ENCODE measurements at places on chromosomes 6 and 20. TPM values are rescaled to one million over a fixed set of nuclear protein-coding genes. Genes with fewer than 3 reads are reported as not detected.

Gene BFSP1
- total RNA-seq, result 0.81 TPM

Gene PTCHD4
- total RNA-seq, result not detected

Gene TM9SF4
- 104 TPM for total RNA-seq

Gene RHAG
- not detected for total RNA-seq

Gene GNMT
- total RNA-seq, result not detected

Gene GNRH2
- total RNA-seq, result 1.7 TPM

Gene SEMG1
- total RNA-seq, result 0.21 TPM

- peaks cover 98% of the 10 kb centered on the region for H3K36me3 ChIP-seq
- H3K4me3 ChIP-seq, result peak overlapping the region; percentile 79
- DNase-seq, result no peak
- H3K27ac ChIP-seq, result peak overlapping the region; percentile 94
- H3K4me1 ChIP-seq, result peaks cover 81% of the 10 kb centered on the region
Measured at GRCh38 chr20:62362590-62362940, 4.5 kb downstream of the LAMA5 start.

- peaks cover 29% of the 10 kb centered on the region for H3K36me3 ChIP-seq
- DNase-seq, result no peak
- H3K27ac ChIP-seq, result no peak overlapping the region
- peaks cover 14% of the 10 kb centered on the region for H3K4me1 ChIP-seq
Measured at GRCh38 chr6:84775751-84776150, 11.4 kb upstream of the TBX18 start.

DNA sequence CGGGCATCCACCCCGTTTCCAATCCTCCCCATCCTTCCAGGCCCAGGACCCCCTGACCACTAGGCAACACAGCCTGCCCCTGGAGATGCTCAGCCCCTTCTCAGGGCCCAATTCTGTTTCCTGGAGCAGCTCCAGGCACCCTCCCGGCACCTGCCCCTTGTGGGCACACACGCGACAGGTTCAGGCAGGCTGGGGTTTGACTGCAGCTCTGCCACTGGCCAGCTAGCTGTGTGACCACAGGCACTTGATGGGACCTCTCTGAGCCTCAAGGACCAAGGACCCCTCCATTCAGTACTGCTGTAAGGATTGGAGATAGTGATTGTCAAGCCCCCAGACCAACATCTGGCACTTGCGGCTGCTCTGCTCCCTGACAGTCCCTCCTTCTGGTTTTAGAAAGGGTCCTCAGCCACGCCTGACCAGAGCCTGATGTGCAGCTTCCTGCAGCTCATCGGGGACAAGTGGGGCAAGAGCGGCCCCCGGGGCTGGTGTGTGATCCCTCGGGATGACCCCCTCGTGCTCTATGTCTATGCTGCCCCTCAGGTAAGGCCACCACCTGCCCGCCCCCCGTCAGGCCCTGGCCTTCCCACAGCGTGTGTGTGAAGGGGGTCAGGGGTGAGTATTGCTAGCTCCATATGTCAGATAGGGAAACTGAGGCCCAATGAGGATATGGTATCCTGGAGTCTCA, 21.7 kb downstream of the FGD2 start:
- no peak for DNase-seq
- no peaks in the 10 kb centered on the region for H3K27me3 ChIP-seq
- H3K4me3 ChIP-seq, result no peak overlapping the region
- H3K36me3 ChIP-seq, result peaks cover 15% of the 10 kb centered on the region
- H3K4me1 ChIP-seq, result peaks cover 51% of the 10 kb centered on the region
- no peak overlapping the region for H3K27ac ChIP-seq

DNA sequence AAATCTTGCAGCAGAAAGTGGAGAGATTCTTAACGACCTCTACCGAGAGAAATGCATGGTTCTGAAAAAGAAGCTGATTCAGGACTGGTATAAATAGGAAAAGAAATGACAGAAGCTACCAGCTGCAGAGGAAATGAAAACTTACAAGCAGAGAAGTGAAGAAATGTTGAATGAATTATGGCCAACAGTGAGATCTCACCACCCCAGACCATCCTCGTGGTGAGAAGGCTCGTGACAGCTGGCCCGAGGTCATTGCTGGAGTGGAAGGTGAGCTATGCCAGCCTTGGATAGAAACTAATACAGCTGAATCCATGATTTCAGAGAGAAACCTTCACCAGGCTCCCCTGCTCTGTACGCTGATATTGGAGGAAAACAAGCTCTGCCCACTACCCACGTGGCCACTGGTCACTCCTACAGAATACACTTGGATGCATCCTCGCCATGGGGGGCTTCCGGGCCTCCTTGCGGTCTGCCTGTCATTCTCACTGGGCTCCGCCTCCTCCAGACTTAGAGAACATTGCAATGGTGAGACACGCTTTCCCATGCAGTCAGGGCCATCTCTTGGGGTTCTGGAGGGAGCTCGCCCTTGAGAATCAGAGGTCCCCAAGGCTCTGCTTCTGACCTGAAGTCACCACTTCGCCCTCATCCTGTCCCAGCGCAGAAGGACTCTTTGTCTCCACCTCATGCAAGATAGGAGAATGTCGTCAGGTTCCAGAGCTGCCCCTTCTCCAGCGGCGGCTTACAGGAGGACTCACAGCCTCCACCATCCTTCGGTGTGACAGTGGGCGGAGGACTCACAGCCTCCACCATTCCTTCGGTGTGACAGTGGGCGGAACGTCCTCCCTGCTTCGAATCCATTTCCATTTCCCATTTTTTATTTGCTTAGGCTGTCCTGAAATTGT, 10.6 kb upstream of the TUBB2B start:
- no peaks in the 10 kb centered on the region for H3K36me3 ChIP-seq
- H3K4me1 ChIP-seq, result no peaks in the 10 kb centered on the region
- no peak for DNase-seq
- no peak overlapping the region for H3K27ac ChIP-seq
- H3K4me3 ChIP-seq, result no peak overlapping the region

GRCh38 chr20:55216525-55217242, 741.3 kb downstream of the DOK5 start:
- H3K4me1 ChIP-seq, result no peaks in the 10 kb centered on the region
- no peaks in the 10 kb centered on the region for H3K27me3 ChIP-seq
- no peak overlapping the region for H3K27ac ChIP-seq
- no peak for DNase-seq
- no peaks in the 10 kb centered on the region for H3K36me3 ChIP-seq

GRCh38 chr6:32175711-32176475, at the start of gene AGPAT1:
AGPAT1 (minus strand) TSS chr6:32176084; CDS start chr6:32171496, 4,588 bp downstream.
- DNase-seq, result peak; percentile 100
- H3K27ac ChIP-seq, result peak within 1 kb of the TSS; percentile 62
- no peaks in the 10 kb centered on the region for H3K27me3 ChIP-seq

- peak overlapping the region; percentile 74 for H3K4me3 ChIP-seq
- DNase-seq, result peak; percentile 73
- H3K4me1 ChIP-seq, result peaks cover 68% of the 10 kb centered on the region
- no peaks in the 10 kb centered on the region for H3K27me3 ChIP-seq
- peak overlapping the region; percentile 89 for H3K27ac ChIP-seq
Measured at GRCh38 chr6:42140032-42140431, 2.4 kb downstream of the C6orf132 start.

- H3K27me3 ChIP-seq, result no peaks in the 10 kb centered on the region
- H3K4me3 ChIP-seq, result no peak overlapping the region
- no peak overlapping the region for H3K27ac ChIP-seq
- no peak for DNase-seq
- no peaks in the 10 kb centered on the region for H3K36me3 ChIP-seq
- H3K4me1 ChIP-seq, result no peaks in the 10 kb centered on the region
Measured at GRCh38 chr6:121811106-121811505, 375.7 kb downstream of the GJA1 start.

DNA sequence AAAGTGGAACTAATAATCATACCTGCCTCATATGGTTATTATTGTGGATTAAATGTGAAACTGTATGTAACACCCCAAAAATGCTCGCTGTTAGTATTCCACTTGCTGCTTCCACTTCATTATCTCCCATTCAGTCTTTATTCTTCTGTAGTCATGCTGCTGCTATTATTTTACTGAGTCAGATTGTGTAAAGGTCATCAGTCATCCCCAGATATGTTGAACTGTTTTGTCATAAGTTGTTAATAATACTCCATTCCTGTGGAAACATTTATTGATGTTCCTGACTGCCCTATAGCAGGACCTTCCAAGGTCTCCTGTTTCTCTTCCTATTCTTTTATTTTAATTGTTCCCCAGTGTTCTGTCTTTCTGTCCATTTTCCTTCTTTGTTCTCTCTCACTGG, 1148.3 kb downstream of the EPHA7 start:
- H3K4me1 ChIP-seq, result no peaks in the 10 kb centered on the region
- no peak overlapping the region for H3K27ac ChIP-seq
- no peak overlapping the region for H3K4me3 ChIP-seq
- H3K27me3 ChIP-seq, result no peaks in the 10 kb centered on the region

GRCh38 chr6:90435207-90435899, 138.7 kb upstream of the BACH2 start:
- H3K27me3 ChIP-seq, result no peaks in the 10 kb centered on the region
- no peaks in the 10 kb centered on the region for H3K36me3 ChIP-seq

DNA sequence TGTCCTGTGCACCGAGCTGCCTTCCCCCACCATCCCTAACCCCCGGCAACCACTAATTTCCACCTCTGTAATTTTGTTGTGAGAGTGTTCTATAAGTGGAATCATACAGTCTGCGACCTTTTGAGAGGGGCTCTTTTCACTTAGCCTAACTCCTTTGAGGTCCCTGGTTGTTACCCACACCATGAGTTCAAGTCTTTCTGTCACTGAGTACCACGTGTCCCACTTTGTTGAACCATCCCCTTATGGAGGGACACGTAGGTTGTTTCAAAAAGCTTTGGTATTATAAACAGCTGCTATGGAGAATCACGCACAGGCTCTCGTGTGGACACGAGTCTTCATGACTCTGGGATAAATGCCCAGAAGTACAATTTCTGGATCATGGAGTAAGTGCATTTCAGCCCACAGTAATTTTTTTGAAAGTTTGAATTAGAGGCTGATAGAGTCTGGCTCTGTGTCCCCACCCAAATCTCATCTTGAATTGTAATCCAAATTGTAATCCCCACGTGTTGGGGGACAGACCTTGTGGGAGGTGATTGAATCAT, 9.5 kb downstream of the FAM209B start:
- DNase-seq, result no peak
- H3K4me1 ChIP-seq, result no peaks in the 10 kb centered on the region
- H3K27ac ChIP-seq, result no peak overlapping the region

- H3K27ac ChIP-seq, result no peak overlapping the region
- no peak overlapping the region for H3K4me3 ChIP-seq
- H3K36me3 ChIP-seq, result no peaks in the 10 kb centered on the region
- no peaks in the 10 kb centered on the region for H3K4me1 ChIP-seq
- DNase-seq, result no peak
Measured at GRCh38 chr6:1873781-1874180, 264.1 kb downstream of the FOXC1 start.

DNA sequence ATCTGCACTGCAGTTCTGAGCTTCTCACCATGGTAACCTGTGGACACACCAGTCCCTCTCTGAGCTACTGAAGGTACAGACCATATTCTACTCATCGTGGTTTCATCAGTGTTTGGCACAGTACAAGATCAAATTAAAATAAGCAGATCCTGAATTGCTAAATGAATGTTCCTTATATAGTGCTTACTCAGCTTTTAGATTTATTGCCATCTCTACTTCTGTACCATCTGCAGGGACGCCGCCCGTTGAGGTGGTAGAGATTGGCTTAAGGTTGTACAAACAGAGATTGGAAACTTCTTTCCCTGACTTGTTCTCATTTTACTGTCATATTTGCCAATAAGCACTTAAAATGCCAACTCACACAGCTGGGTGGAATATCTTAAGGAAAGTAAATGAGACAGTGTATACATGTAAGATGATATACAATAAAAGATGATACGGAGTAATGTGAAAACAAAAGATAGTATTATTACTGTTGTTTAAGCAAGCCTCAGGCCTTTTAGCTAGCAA, 223.4 kb upstream of the FOXQ1 start:
- no peak overlapping the region for H3K27ac ChIP-seq
- no peaks in the 10 kb centered on the region for H3K27me3 ChIP-seq
- H3K36me3 ChIP-seq, result no peaks in the 10 kb centered on the region
- H3K4me3 ChIP-seq, result no peak overlapping the region

- no peak overlapping the region for H3K27ac ChIP-seq
- no peaks in the 10 kb centered on the region for H3K4me1 ChIP-seq
- H3K4me3 ChIP-seq, result no peak overlapping the region
- DNase-seq, result no peak
Measured at GRCh38 chr6:151110576-151110905, 129.2 kb upstream of the AKAP12 start.

- DNase-seq, result no peak
- H3K27me3 ChIP-seq, result no peaks in the 10 kb centered on the region
- no peak overlapping the region for H3K27ac ChIP-seq
- H3K36me3 ChIP-seq, result no peaks in the 10 kb centered on the region
- no peaks in the 10 kb centered on the region for H3K4me1 ChIP-seq
- H3K4me3 ChIP-seq, result no peak overlapping the region
Measured at GRCh38 chr6:114450631-114451030, 107.8 kb upstream of the HS3ST5 start.

DNA sequence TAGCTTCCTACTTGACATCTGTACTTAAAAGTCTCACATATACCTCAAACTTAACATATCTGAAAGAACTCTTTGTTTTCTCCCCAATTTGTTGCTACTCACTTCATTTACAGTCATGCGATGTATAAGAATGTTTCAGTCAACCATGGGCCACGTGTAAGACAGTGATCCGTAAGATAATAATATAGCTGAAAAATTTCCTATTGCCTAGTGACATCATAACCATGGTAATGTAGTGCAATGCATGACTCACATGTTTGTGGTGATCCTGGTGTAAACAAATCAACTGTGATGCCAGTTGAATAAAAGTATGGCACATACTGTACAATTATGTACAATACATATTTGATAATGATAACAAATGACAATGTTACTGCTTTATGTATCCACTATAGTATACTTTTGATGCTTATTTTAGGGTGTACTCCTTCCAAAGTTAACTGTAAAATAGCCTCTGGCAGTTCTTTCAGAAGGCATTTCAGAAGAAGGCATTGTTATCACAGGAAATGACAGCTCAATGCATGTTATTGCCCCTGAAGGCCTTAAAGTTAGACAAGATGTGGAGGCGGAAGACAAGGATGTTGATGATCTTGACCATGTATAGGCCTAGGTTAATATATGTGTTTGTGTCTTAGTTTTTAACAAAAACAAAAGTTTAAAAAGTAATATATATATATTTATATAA, 579.0 kb downstream of the EPHA7 start:
- no peaks in the 10 kb centered on the region for H3K36me3 ChIP-seq
- no peak for DNase-seq
- H3K27ac ChIP-seq, result no peak overlapping the region
- H3K27me3 ChIP-seq, result no peaks in the 10 kb centered on the region
- no peak overlapping the region for H3K4me3 ChIP-seq
